Pancreas (tissue), 10 donors: ENCODE measurements at places on chromosomes 16 and 17.
A peak's percentile ranks its signal among the peaks of the same experiment; 100 is the strongest.

- DNase-seq: no peak
These were observed 39.0 kb downstream of the IQCK start for GRCh38 chr16:19757026-19757425.

DNA sequence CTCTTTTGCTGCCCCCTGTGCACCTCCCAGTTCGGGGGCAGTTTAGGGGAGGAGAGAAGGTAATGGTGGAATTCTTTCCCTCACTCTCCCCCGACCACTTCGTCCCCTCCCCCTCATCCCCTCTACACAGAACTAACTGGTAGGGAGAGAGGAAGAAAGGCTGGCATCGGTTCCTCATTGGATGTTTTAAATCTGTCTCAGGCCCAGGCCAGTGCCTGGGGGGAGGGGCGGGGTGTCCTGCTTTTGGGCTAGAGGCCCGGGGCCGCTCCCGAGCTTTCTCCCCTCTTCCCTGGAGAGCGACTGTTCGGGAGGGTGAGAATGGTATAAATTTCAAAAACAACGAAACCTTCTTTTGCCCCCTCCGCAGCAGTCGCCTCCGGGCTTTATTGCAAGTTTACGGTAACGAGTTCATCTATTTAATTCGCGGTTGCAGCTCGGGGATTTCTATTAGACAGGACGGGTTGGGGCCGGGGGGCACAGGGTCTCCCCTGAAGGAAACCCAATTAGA, at the start of gene PRAC2:
PRAC2 (plus strand) TSS at position 271 of the 508 bp plus-strand sequence. CDS start 1,226 bp downstream, outside the sequence.
- no peak for DNase-seq

- DNase-seq: no peak
These were observed 14.3 kb downstream of the SNTB2 start for GRCh38 chr16:69201291-69201690.

DNA sequence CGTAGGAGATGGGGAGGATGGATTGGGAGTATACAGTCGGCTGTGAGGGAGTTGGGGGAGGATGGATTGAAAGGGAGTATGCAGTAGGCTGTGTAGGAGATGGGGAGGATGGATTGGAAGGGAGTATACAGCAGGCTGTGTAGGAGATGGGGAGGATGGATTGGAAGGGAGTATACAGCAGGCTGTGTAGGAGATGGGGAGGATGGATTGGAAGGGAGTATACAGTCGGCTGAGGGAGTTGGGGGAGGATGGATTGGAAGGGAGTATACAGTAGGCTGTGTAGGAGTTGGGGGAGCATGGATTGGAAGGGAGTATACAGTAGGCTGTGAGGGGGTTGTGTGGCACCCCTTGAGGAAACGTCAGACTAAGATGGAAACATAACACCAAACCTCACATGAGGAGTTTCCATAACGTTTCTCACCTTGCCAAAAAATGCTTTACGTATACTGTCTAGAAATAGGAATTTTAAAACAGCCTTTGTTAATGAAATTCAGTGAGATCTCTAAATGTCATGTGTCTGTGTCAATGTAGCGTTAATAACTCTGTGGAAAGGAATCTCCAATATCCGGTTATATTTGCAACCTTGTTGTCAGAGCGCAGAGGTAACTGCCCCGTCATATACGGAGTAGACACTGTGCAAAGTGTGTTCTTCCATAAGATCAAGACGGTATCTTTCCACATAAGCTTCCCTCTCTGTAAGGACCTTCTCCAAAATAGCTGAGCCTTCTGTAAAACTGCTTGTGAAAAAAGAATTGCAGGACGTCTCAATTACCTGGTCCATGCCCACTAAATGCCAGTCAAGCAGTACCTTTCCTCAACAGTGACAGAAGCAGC, 6.3 kb upstream of the VPS53 start:
- DNase-seq: no peak

DNA sequence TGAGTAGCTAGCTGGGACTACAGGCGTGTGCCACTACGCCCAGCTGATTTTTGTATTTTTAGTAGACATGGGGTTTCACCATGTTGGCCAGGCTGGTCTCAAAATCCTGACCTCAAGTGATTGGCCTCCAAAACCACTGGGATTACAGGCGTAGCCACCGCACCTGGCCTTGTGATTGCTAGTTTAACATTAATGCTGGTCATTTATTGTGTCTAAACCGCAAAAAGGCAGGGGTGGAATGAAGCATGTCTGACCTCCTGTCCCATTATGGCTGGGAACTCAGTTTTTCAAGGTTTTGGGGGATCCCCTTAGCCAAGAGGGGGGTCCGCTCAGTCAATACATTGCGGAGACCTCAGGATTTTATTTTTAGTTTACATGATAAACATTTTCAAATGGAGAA, 10.7 kb upstream of the CNGB1 start:
- no peak for DNase-seq

GRCh38 chr16:4316108-4316863, 419 bp downstream of the GLIS2 start:
- no peak for DNase-seq

DNA sequence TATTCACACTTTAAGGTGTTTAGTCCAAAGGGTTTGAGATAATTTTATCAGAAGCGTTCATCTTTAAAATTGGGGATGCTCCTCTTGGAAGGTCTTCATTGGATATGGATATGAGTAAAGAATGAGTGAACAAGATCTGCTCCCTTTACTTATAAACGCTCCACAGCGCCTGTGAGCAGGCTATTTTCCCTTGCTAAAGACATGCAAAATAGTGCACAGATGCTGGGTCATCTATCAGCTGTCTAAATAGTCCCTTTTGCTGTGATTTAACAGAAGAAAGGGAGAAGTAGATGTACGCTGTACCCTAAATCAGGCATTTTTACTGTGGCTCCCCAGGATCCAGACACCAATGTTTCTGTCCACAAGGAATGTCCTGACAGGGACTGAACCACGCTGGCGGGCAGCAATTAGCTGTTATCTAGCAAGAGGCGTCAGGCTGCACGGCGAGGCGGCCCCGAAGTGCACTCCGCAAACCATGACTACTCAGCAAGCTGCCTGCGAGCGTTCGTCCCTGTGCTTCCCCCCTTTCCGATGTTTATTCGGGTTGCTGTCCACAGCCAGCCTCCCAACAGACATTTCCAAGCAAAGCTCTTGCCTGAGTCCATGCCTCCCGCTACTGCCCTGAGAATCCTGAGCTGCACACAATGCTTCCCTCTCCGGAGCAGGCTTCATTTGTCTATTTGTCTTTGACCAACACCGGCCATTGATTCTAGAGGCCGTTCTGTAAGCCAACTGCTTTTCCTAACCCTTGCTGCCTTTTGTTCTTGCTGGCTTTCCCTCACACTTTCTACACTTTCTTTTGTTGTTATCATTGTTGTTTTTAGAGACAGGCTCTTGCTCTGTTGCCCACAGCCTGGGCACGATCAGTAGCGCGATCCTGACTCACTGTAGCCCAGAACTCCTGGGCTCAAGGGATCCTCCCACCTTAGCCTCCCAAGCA, 55.7 kb upstream of the CNEP1R1 start:
- no peak for DNase-seq

GRCh38 chr16:71845639-71846430, at the start of gene ATXN1L:
TSS of gene ATXN1L (plus strand) at chr16:71845976. CDS start at chr16:71849741, 3,765 bp downstream.
- peak; percentile 91 for DNase-seq

- no peak for DNase-seq
These were observed 66.7 kb downstream of the GTF3C1 start for GRCh38 chr16:27483088-27483437.
